ENCODE measurements at places on chromosomes 1 and 21.

DNA sequence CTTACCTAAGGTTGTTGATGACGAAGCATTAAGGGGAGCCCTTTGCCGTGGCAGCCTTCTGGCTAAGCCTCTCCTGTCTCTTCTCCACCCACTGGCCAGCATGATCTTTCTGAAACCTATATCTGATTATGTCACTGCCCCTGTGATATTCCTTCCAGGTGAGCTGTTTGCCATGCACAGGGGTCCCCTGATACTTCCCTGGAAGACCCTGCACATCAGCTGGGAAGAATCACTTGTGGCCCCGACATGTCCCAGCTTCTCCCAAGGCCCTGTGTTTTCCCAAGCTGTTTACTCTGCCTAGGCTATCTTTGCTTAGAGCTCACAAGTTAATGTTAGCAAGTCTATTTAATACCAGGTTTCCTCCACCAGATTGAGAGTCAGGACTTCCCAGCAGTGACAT lies 12.3 kb downstream of the RD3 start:
- no peak for DNase-seq

GRCh38 chr1:30462826-30463425 lies 260.5 kb downstream of the MATN1 start:
- DNase-seq = no peak

GRCh38 chr1:166844791-166845190 lies 5.5 kb downstream of the POGK start:
- no peak for DNase-seq

DNA sequence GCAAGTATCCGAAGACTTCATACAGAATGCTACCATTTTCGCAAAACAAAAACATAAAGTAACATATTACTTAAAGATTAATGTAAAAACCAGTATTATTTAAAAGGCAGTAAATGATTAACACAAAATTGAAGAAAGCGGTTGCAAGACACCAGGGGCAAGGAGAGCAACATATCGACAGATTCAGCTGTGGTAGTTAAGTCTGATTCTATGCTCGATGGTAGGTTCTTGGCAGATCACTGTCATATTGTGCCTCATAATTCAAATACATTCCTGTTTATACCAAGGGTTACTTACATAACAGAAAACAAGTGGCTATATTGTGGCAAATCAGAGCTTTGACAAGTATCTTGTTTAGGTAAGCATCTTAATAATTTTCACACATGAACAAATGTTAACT lies 37.7 kb downstream of the NRIP1 start:
- DNase-seq = no peak

DNA sequence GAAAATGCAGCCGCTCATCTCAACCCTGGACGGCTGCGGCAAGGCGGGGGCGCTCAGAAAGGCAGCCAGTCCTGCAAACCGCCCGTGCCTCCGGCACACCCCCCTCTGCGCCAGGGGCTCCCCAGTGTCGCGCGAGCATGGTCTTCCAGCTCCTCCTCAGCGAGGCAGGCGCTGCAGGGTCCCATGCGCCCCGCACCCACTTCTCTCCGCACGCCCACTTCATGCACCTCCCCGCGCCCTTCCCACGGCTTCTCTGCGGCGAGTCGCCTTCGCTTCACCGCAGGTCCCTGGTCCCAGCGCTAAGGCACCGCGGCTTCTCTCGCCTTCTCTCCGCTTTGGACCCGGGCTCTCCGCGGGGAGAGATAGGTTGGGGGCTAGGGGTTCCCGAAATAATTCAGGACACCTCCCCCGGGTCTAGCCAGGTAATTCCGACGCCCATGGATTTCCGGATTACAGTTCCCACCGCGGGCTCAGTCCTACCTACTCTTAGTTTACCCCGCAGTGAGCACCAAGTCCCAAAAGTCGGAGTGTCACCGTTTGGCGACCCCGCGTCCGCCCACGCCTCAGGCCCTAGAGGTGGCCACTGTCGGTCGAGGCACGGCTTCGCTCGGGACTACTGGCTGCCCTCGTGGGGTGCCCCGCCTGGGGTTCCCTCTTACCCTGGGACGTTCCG lies 67.5 kb downstream of the SYT2 start:
- no peak for DNase-seq

Data from NCI-H2029 treated with DMSO at 0.1 percent for 48 hours (cell line).